ENCODE measurements at places on chromosomes 12 and 14.

GRCh38 chr12:91609283-91609682 lies 426.7 kb upstream of the DCN start:
- DNase-seq = no peak

DNA sequence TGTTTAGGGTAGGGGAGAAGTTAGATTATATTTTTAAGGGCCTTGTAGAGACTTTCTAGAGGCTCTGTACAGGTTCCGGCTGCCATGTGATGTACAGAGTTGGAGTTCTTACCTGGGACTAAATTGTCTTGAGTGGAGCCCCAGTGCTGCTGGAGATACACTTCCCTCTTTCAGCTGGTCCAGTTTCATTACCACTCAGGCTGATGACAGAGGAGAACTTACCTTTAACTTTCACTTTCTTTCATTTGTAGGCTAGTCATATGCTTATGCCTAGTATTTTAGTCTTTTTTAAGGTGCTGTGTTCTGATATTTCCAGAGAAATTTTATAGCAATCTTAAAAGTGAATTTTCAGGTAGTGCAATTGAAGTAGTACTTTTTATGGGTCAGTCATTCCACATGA lies 117.3 kb downstream of the ERC1 start:
- DNase-seq = no peak

GRCh38 chr14:60565211-60565610 lies 56.3 kb downstream of the SIX6 start:
- DNase-seq = no peak

- DNase-seq = no peak
Measured at GRCh38 chr12:103827911-103828391, 13.1 kb downstream of the NT5DC3 start.

GRCh38 chr12:68435816-68436215 lies 103.7 kb upstream of the MDM1 start:
- no peak for DNase-seq

GRCh38 chr12:100826323-100826722 lies 31.7 kb downstream of the ANO4 start:
- DNase-seq = no peak

- DNase-seq = no peak
Measured at GRCh38 chr12:107906707-107907106, 132.2 kb downstream of the ASCL4 start.

DNA sequence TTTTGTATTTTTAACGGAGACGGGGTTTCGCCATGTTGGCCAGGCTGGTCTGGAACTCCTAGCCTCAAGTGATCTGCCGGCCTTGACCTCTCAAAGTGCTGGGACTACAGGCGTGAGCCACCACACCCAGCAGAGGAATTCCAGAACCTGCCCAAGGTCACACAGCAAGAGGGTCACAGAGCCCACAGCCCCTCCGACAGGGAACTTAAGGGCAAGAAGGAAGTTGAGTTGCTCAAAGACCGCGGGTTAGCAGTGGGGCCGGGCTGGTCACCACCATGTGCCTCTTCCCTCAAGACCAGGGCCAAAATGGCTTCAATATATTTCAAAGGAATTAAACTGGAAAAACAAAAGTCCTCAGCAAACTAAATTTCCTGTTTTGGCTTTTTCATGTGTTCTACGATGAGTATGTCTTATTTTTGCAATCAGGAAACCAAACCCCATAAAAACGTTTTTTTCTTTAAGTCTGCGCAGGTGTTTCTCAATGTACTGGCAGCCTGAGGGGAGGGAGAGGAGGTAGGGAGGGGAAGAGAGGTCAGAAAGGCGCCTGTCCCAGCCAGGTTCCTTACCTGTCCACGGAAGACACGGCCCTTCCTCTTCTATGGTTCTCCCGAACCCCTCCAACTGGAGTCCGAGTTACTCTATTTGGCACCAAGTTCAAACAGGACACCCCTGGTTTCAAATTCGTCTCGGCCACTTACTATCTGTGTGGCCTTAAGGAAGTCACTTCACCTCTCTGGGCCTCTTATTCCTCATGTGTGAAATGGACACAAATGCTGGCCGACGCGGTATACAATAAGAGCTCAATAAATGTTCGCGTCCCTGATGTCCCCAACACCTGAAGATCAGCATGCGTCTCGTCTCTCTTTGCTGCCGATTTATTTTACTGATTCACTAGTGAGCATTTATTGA lies 778 bp downstream of the SLC8B1 start:
- peak; percentile 30 for DNase-seq

- peak; percentile 84 for DNase-seq
Measured at GRCh38 chr14:77000340-77001270, 27.9 kb downstream of the IRF2BPL start.

DNA sequence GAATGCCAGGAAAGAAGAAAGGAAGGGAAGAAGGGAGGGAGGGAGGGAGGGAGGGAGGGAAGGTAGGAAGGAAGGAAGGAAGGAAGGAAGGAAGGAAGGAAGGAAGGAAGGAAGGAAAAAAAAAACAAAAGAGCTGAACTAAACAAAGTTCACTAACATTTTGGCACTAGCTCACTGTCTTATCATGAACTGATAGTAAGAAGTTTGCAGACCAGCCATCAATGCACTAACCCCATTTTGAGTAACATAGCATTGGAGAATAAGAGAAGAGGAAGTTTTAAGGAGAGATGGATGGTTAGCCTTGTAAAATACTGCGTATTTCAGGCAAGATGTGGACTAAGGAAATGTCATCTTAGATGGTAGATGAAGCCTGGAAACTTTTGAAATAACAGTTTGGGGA lies 1136.0 kb downstream of the FLRT2 start:
- no peak for DNase-seq

GRCh38 chr12:128600886-128601285 lies 222.9 kb downstream of the SLC15A4 start:
- no peak for DNase-seq

- DNase-seq = no peak
Measured at GRCh38 chr14:95133282-95133681, 24.0 kb downstream of the DICER1 start.

GRCh38 chr12:30794020-30794419 lies 39.3 kb upstream of the CAPRIN2 start:
- no peak for DNase-seq

GRCh38 chr12:4221258-4221620 lies 52.3 kb upstream of the CCND2 start:
- DNase-seq = no peak

- no peak for DNase-seq
Measured at GRCh38 chr12:85740186-85740585, 96.0 kb downstream of the RASSF9 start.

DNA sequence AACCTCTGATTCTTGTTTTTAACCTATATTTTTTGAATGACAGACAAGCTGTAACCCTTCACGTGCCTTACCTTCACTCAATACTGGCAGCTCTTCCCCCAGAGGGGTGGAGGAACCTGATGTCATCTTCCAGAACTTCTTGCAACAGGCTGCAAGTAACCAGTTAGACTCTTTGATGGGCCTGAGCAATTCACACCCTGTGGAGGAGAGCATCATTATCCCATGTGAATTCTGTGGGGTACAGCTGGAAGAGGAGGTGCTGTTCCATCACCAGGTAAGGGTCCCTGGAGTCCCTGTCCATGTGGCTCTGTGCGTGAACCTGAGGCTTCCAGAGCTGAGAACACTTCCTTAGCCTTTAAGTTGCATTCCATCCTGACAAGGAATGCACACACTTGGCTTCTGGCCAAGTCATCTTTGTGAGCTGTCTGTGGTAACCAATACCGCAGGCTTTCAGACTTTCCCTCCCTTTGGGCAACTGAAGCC lies 22.7 kb downstream of the TRAFD1 start:
- no peak for DNase-seq

DNA sequence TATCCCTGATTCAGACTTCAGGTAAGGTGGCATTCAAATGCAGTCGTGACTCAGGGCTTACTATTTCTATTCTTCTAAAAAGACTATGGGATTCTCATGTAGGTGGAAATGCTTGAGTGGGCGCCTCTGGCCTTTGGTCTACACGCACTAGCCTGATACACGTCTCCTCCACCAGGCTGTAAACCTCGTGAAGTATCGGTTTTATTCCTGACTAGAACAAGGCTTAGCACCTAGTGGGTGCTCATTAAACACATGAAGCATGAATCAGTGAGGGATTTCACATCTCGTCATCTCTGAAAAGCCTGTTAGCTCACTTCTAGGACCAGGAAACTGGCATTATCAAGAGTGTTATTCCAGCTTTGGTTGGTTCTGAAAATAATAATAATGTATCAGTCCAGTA lies 17.7 kb upstream of the HNF1A start:
- DNase-seq = no peak

DNA sequence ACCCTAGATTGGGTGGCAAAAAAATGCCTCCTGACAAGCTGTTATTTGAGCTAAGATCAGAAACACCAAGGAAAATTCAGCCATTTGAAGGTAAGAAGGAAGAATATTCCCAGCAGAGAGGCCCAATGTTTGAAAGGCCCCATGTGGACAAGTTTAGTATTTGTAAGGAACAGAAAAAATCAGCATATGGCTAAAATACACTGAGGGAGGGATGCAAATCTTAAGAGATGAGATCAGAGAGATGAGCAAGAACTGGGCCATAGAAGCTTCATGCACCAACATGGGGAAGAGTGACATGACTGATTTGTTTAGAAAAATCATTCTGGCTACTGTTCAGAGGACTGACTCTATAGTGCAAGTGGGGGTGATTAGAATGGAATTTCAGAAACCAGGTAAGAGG lies 496.8 kb upstream of the SOX5 start:
- DNase-seq = no peak

DNA sequence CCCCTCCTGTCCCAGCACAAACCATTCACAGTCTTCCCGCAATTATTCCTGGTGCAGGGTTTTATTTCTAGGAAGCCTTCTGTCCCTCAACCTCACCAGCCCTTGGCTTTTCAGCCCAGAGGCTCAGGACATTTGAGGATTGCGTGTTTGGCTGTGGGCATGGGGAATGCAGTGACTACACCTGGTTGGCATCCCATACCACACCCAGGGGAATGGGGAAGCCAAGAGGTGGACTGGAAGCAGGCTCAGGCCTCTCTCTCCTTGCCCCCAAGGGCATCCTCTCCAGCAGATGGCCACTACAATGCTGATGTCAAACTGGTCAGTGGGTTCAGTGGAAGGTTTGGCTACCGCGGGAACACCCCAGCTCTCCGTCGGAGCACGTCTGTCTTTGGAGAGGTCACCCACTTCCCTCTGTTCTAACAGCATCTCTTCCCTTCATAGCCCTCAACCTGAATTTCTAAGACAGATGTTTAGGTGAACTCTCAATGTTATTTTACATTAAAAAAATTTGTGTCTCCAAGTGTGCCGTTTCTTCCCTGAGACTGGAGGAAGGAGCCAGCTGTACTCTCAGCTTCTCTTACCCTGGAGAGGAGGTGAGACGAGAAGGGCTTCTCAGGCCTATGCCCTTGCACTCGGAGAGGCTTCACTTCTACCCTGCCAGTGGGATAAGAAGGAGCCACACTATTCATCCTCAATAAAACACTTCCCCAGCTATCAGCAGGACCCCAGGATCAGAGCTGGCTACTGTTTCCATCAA lies 35.5 kb downstream of the DCAF4 start:
- DNase-seq = no peak

All from NCI-H510A treated with DMSO at 0.1 percent for 48 hours (cell line).